ENCODE measurements at places on chromosomes 6 and 20.

GRCh38 chr6:518218-518617 is 126.7 kb downstream of the IRF4 start:
- no peak for DNase-seq

GRCh38 chr20:37226889-37227288 is 34.7 kb downstream of the GHRH start:
- DNase-seq = no peak

GRCh38 chr20:6908673-6909072 is 141.2 kb downstream of the BMP2 start:
- no peak for DNase-seq

- DNase-seq = no peak
These were observed 11.7 kb upstream of the HCK start for GRCh38 chr20:32040142-32040953.

- DNase-seq = no peak
These were observed 105.8 kb downstream of the SLC35B3 start for GRCh38 chr6:8329562-8329961.

DNA sequence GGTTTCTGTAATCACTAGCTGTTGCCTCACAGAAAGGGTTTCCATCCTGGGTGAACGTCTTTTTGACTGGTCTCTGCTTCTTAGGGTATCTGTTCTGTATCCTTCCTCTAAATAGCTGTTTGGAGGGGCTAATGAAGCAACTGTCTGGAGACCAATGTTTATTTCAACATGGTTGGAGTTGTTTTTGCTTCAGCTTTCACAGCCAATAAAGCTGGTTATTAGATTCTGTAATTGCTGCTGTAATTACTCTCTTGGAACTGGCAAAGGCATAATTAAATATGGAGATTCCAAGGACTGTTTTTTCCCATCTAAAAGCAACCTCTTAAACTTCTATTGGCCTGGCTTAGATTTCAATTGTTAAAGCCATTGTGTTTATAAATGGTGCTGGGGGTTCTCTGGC is 31.9 kb downstream of the CHMP4B start:
- DNase-seq = no peak

GRCh38 chr6:156794546-156795354 is 17.6 kb downstream of the ARID1B start:
- DNase-seq = no peak

DNA sequence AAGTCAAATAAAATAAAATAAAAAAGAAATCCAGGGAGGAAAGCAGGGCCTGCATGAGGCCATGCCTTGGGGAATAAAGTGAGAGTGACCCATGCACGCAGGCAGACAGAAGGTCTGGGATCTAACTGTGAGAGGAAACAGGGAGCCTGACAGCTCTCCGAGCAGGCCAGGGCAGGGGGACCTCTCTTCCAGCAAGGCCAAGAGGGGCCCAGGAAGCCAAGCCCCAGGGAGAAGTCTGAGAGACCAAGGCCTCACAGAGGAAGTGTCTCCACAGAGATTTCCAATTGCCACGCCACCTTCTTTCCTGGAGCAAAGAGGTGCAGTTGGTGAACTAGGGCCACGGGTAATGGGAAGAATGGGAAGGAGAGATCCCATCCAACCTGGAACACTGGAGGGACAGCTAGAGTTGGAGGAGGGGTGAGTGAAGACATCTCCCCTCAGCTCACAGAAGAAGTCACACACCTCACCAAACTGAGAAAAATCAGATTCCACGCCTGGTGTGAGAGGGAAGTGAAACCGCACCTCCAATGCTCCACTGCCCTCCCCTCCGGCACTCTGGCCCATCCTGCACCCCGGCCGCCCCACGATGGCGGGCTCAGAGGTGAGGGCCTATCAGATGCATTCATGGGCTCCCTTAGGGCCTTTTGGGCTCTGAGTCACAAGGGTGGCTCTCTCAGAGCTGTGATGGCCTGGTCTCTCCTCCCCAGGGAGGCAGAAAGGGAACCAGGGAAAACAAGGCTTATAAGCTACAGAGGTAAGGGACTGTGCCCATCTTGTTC is 25.1 kb upstream of the TAF8 start:
- DNase-seq = no peak

Data from stimulated activated CD4-positive, alpha-beta T cell treated with anti-CD3 and anti-CD28 coated beads, Interleukin-4, amount 100 ng/mL, for 48 hours (primary cell).